ENCODE measurements at places on chromosomes 7 and 10.

DNA sequence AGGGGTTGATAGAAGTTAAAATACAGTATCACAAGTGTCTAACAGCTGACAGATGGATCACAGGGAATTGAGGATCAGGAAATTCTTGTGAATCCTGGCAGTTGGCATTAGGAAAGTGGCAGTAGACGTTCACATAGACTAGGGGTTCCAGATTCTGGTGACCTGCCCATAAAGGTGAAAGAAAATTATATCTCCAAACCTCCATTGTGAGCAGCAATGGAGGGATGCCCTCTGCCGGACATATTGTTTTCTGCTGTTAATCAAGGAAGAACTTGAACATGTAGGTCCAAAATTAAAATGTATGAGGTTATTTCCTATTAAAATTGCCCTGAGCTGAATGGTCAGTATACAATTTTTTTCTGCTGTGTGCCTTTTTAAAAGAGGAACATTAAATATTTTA, 5.1 kb downstream of the NME8 start:
- DNase-seq = no peak

- DNase-seq = no peak
Measured at GRCh38 chr10:49534670-49535381, 4.1 kb downstream of the ERCC6 start.

DNA sequence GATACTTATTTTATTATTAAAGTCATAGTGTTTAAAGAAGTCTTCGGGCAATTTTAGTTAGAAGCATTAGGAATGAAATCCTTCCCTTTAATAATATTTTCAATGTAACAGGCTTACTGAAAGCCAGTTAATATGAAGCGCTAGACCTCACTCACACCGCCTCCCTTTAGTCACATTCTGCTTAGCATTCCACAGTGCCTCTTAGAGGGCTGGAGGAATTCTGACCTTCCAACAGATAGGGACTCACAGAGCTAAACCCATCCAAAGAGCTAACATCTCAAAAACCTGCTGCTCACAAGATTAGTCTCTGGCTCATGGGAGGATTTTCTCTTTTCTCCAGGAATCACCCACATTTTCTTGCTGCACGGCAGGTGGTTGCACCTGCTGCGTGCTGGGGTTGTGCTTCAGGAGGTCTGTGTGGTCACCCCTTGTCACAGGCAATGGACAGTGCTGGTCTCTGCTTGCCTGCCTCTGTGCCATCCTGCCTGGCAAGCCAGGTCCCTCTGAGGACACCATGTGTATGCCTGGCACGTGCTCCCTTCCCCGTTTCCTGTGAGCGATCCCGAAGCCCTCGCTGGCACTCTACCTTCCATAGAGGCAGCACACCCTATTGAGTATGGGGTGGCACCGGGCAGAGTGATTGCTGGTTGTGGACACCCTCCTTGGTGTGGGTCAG, 91.8 kb downstream of the KLF6 start:
- no peak for DNase-seq

GRCh38 chr10:131226446-131227162, 84.9 kb downstream of the TCERG1L start:
- DNase-seq = no peak

DNA sequence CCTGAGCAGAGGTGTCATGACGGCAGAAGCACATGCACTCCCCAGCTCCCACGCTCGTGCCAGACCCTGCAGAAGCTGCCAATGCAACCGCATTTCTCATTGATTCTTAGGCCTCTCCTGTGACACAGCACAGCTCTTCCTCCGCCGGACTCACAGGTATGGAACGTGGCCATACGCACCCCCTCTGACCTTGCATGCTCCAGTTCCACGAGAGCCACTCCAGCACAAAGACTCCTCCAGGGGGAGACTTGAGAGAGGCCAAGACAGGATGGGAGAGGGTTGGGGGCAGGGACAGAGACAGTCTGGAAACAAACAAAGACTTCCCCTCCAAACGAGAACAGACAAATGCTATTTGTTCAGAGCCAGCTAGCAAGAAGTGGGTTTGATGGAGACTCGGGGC, 124.3 kb upstream of the PPP2R2D start:
- DNase-seq = peak; percentile 26

- DNase-seq = no peak
Measured at GRCh38 chr7:70263471-70264255, 665.4 kb downstream of the AUTS2 start.

DNA sequence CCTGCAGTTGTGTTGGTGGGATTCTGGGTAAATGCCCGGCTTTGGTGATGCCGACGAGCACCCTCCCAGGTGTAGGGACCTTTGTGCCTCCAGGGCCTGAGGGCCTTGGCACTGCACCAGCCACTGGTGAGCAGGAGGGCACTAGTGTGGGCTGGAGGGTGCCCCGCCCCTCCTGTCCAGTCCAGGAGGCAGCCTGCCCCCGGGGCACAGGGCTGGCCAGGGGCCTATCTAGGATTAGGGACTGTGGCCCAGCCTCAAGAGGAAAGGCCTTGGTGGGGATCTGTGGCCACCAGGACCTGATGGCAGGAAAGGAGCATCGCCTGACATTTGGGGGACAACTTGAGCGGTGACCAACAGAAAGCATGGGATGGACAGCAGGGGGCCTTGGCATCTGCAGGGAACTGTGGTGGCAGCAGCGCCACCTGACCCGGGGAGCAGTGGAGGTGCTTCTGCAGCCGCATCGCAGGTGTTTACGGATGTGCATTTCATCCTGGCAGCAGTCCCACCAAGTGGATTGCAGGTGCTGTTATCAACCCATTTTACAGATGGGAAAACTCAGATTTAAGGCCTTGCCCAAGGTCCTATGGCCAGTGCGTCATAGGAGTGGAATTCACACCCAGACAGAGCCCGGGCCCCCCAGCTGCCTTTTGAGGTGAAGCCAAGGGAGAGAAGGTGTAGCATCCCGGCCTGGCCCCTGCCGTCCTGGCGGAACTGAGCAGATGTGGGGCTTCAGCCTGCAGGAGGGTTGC, 11.1 kb downstream of the ZNF316 start:
- no peak for DNase-seq

Measured in left lobe of liver (tissue), 2 donors.